ENCODE measurements at places on chromosomes 5 and 9. TPM values are rescaled to one million over a fixed set of nuclear protein-coding genes. Genes with fewer than 3 reads are reported as not detected.

Gene KIF12
- 20.0 TPM for polyA plus RNA-seq

Gene PCDHGA7
- 0.30 TPM for polyA plus RNA-seq

Gene PAEP
- not detected for polyA plus RNA-seq

Gene MLANA
- polyA plus RNA-seq, result not detected

Gene RAD17
- 11.5 TPM for polyA plus RNA-seq

Gene AIF1L
- polyA plus RNA-seq, result 10.9 TPM

Gene ZNF354C
- 1.2 TPM for polyA plus RNA-seq

- no peak for DNase-seq
Measured at GRCh38 chr5:31965227-31965626, 208.9 kb downstream of the GOLPH3 start.

DNA sequence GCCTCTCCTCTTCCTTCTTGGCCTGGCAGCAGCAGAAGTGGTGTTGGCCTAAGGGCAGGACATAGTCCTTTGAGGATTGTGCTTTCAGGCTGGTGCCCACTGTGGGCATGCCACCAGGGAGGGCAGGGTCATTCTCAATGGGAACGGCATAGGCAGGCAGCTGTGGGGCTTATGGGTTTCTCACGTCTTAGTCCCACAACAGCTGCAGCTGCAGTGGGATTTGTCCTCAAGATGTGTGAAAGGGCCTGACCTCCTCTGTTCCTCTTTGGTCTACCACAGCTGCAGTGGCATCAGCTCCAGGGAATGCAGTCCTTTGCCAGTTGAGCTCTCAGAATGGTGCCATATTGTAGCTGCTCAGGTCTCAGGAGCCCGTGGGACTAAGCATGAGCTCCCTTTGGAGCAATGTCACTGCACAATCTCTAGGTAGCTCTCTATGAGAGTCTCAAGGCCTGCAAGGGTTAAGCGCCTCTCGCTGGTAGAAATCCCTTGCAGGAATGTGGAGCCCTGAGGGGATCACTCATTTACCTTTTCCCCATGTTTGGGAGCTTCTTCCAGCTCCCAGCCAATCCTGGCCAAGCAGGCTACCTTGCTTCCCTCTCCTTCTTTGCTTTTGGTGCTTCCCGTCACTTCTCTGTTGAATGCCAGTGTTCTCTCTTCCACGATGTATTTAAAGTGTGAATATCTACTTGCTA lies 104.8 kb downstream of the GNA14 start:
- DNase-seq, result no peak

- peak; percentile 93 for DNase-seq
Measured at GRCh38 chr5:113487781-113488644, at the start of gene MCC. Gene MCC, minus strand, starts transcription at chr5:113488453.

- DNase-seq, result no peak
Measured at GRCh38 chr5:149767281-149767550, 37.1 kb downstream of the PPARGC1B start.

DNA sequence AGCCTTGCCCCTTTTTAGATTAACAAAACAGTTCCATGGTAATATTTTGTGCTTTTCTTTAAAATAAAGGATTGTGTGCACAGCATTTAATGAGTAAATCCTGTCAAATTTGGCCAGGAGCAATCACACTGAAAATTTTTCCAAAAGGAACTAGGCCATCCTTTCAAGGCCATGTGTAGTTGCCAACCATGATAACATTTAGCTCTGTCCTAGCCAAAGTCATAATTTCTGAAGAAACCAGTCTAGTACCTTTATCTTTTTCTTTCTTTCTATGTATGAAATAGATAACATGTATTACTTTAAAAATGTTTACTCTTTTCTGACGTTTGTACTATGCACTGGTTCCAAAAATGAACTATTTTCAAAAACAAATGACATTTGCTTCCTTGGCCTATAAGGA lies 143.7 kb downstream of the PBX3 start:
- no peak for DNase-seq

- no peak for DNase-seq
Measured at GRCh38 chr5:9644630-9645029, 14.5 kb upstream of the TAS2R1 start.

GRCh38 chr5:133489632-133490031 lies 122.7 kb downstream of the FSTL4 start:
- no peak for DNase-seq

- no peak for DNase-seq
Measured at GRCh38 chr9:5553211-5553610, 42.9 kb downstream of the PDCD1LG2 start.

DNA sequence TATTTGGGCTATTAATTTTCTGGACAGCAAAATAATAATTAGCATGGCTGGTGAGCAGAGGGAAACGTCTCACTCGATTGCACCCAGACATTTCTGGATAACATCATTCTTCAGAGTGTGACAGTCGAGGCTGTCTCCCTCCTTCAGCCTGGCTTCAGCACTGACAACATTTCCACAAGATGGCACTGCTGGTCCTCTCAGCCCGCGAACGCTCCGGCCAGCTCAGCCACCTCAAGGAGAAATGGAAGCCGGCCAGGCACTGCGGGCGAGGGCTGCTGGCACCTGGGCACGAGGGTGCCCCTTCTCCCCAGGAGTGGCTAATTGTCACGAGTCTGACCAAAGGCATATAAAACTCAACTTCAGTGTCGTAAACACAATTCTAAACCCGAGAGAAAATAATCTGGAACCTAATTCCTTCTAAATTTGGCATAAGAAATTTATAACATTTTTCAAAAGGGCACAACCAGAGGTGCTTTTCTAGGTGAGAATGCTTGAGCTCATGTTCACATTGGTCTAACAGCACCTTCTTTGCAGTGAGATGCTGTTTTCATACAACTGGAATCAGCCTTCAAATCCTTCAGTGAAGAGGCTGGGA lies 65.9 kb downstream of the DAP start:
- DNase-seq, result peak; percentile 86

- no peak for DNase-seq
Measured at GRCh38 chr9:124438091-124438490, 12.2 kb upstream of the ADGRD2 start.

DNA sequence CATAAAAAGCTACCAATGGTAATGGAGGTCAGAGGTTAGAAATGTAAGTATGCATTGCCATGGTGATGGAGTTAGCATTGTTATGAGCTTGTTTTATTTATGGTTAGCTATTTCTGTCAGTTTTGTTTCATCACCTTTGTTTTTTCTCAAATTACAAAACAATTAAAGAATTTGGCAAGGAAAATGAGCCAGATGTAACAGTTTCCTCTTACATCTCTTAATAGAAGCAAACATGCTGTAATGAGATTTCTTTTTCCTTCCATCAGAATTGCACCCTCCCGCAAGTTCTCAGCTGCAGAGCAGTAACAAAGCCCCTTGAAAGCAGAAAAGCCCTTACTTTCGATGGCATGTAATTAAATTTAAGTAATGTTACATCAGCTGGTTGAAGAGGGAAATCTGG lies 233.0 kb downstream of the SGCD start:
- peak; percentile 23 for DNase-seq

DNA sequence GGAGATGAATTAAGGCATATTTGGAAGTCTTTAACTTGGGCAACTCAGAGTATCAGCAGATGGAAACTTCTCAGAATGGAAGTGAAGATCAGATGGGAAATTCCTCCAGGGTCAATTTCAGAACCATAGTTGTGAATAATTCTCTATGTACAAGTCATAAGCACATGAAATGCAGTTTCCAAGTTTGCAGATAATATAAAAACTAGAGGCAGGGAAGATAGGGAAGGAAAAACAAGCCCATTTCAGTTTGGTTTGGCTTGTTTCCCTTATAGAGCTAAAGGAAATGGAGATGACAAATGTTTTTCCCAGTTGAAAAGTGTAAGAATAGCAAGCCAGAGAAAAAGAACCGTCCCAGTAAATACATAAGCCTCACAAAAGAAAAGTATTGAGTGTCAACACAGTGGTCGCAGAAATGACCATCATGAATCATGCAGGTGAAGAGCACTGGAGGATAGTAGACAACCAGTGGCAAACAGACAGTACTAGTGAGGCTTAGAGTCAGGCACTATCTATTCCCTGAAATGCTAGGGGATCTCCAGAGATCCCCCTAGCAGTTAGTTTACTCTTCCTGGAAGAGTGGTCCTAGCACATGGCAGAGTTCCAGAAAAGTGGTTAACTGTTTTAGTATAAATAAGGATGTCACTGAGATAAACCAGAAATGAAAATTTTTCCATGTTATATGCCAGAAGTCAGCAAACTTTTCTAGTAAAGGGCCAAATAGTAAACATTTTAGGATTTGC lies 245.9 kb downstream of the SAXO1 start:
- DNase-seq, result no peak

Data from stomach (tissue), 19 donors.